ENCODE measurements at places on chromosomes 4 and X.

DNA sequence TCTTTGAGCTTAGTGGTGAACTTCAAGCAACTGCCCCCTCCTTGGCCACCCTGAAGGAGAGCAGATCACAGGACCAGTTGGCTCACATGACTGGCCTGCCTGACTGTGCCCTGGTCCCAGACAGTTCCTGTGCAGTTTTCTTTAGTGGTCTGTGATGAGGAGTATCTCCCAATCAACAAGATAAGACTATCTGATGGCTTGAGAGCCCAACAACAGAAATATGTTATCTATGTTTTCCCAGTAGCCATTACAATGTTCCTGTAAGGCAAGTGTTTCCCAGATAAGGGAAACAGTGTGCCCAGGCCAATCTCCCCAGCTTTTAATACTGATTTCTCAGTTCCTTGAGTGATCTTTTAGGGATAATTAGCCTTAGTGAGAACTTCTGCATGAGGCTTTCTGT is 14.2 kb upstream of the TIMM8A start:
- DNase-seq, result no peak

- no peak for DNase-seq
Observed at GRCh38 chrX:85851418-85851817, 195.9 kb downstream of the CHM start.

- DNase-seq, result no peak
Observed at GRCh38 chrX:75291611-75292010, 17.7 kb downstream of the UPRT start.

DNA sequence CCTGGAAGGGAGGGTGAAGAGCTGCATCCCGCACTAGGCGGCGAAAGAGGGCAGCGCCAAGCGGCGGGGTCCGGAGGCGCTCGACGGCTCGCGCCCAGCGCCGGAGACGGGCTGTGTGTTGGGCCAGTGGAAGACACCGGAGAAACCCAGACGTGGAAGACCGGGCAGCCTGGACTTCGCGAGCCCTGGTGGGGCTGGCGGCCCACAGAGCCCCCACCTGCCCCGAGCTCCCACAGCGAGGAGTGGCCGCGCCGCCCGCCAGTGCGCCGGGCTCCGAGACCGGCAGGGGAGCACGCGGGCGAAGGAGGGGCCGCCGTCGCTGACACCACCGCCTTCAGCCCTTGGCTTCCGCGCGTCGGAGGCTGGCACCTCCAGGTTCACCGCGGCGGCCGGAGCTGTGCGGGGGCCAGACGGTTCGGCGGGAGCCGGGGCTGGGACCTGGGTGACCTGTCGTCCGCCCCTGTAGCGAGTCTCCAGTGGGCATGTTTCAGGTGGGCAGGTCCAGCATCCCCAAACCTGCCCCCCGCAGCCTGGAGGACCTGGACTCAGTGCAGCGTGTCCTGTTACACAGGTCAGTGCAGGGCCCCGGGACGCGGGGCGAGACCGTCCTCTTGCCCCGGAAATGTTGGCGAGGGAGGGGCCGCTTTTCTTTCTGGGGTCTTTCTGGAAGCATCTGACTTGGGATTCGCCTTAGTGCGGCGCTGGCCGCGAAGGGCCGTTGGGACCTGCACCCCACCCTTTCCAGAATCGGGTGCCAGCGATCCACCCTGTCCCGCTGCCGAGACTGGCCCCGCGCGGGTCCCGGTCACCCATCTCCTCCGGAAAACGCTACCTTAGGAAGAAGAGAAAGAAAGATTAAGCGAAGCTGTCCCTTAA is 9.6 kb upstream of the INTU start:
- no peak for DNase-seq

- no peak for DNase-seq
Observed at GRCh38 chr4:125547836-125548235, 233.1 kb downstream of the FAT4 start.

- DNase-seq, result no peak
Observed at GRCh38 chr4:67576538-67576937, 18.0 kb downstream of the STAP1 start.

- DNase-seq, result no peak
Observed at GRCh38 chr4:75566911-75567310, 11.0 kb downstream of the ODAPH start.

GRCh38 chr4:134337574-134337973 is 136.0 kb upstream of the PABPC4L start:
- DNase-seq, result no peak

- DNase-seq, result no peak
Observed at GRCh38 chrX:24494647-24495075, 29.6 kb downstream of the PDK3 start.

DNA sequence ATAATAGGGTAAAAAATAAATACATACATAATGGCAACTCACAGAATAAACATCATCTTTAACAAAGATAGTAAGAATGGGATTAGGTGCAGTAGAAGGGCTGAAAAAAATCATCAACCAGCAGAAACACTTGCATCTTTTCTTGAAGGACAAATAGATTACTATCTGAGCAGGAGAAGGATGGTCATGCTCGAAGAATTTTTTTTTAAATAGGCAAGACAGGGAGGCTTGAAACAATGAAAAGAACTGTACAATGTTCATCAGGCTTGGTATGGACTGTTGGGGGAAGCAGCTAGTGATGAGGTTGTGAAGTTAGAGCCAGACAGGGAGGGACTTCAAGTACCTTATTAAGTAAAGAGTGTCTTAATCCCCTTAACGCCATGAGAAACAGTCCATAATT is 167.4 kb upstream of the LDB2 start:
- DNase-seq, result no peak

DNA sequence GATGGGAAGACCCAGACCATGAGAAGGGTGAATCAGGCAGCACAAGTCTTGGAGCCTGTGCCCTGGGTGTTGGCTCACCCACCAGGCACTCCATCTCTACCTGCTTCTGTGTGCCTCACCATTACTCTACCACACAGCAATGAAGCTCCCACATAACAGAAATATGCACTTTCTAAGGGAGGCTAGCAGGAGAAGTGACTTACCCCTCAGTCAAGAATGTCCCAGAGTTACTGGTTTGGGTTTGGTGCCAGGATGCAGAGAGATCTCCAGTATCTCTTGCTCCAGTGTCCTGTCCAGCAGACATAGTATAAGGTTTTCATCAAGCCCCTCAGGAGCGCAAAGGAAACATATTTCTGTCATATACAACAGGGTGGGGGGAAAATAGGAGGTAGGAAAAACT is 11.3 kb upstream of the RAB40A start:
- no peak for DNase-seq

Data from putamen (tissue), 1 donor.